ENCODE measurements at places on chromosomes 12 and 14.

- DNase-seq, result no peak
Observed at GRCh38 chr14:105096206-105096875, 31.1 kb upstream of the GPR132 start.

- no peak for DNase-seq
Observed at GRCh38 chr14:76465664-76466063, 89.7 kb downstream of the ESRRB start.

DNA sequence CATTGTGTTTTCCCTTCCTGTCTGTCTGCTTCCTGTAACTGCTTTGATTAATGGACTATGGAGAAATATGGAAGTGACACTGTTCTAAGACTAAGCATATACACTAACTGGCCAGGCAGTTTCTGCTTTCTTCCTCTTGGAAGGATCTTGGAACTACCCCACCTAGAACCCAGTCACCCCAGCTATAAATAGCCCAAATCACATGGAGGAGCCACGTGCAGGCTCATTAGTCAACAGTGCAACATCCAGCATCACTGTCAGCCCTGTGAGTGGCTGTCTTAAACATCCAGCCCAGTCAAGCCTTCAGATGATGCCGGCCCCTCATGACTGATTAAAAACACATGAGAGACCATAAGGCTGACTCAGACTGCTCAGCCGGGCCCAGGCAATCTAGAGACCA is 39.2 kb downstream of the BCAT1 start:
- DNase-seq, result peak; percentile 6

DNA sequence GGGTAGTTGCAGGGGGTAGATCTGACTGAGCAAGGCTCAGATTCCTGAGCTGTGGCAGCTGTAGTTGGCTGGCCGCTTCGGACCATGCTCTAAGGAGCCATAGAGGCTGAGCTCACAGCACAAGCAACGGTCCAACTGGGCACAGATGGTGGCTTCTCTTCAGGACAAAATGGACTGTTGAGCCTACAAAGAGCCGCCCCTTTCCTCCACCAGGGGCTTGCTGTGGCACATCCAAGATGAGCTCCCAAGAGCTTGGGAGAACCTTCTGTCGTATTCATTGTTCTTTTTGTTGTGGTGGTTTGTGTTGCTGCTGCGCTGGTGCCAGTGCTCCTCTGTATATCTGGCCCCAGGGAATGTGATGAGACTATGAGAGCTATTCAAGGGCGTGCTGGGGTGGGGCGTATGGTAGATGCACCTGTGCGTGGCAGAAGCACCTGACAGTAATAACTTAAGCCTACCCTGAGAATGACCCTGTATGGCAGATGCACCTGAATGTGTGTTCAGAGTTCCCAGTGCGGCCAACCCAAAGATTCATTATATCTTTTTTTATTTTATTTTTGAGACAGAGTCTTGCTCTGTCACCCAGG is 17.8 kb upstream of the LGALS3 start:
- no peak for DNase-seq

DNA sequence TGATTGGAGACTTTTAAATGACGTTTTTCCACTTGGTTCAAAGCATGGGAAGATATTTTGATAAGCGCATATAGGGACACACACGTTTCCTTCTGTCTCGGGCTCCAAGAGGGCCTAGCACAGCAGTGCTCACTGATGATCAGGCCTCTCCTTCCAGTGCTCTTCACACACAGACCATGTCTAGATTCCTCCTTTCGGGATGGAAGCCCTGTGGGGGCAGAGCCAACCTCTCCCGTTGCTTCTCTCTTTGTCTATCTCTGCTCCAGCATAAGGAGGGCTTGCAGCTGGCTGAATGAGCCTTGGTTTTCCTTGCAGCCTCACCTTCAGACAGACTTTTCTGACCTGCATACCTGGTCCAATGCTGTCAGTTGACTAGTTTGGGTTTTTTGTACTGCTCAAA is 22.3 kb downstream of the GPRC5D start:
- DNase-seq, result no peak

DNA sequence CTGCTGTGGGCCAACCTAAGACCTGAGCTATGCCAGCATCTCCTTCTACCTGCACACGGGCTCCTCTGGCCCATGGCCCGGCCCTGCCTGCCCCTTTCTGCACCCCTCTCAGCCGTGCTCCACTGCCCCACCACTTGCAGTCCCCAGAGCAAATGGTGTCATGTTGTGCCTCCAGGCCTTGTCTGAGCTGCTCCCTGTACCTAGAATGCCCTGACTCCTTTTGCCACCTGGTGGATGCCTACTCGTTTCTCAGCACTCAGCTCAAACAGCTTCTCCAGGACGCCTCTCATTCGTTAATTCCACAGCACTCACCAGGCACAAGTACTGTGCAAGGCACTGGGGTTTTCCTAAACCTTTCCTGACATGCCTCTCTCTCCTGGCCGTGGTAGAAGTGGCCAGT is 63.2 kb upstream of the PNMA1 start:
- DNase-seq, result no peak

- DNase-seq, result no peak
Observed at GRCh38 chr14:20652996-20653975, 11.8 kb upstream of the OR6S1 start.

- no peak for DNase-seq
Observed at GRCh38 chr14:68448252-68448902, 344.5 kb downstream of the ZFP36L1 start.

GRCh38 chr14:105894125-105894977 is 368.0 kb downstream of the TMEM121 start:
- no peak for DNase-seq
